ENCODE measurements at places on chromosomes 16 and 17. TPM values are rescaled to one million over a fixed set of nuclear protein-coding genes. Genes with fewer than 3 reads are reported as not detected.

The KCNH4 gene
- 0.08 TPM for total RNA-seq

The DDX28 gene
- 10.3 TPM for total RNA-seq

The ADCY9 gene
- 3.3 TPM for total RNA-seq

- no peak for DNase-seq
Observed at GRCh38 chr16:67028167-67028695, 718 bp upstream of the CBFB start.

DNA sequence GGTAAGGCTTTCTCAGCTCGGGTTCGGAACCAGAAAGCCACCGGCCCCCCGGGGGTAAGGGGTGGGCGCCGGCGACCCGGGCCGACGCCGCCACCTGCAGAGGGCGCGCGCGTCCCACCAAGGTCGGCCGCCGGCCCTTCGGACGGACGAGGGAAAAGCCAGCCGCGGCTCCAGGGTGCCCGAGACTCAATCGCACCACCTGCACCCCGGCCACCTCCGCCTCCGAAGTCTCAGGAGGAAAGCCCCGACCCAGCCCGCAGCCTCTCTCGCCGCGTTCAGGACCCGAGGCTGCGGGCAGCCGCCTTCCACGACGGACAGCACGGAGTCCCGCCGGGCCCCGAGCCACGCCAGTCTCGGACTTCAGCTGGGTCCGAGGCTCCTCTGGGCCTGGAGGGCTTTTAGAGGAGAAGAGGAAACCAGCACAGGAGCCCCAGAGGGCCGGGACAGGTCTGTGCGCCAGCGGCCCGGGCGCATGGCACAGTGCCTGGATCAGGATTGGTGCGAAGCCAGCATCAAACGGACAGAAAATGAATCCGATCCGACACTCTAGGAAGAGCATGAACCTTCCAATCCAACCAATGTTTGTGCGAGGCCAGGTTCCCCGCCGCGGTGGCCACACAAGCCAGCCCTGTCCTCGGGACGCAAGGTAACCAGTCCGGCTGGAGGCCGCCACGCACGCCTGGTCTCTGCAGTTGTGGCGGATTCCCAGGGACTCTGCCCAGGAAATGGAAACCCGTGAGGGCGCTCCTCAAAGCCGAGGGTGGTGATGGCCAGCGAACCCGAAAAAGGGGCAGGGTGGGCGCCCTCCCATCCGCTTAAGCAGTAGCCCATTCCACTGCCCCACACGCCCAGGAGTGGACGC is 6.7 kb downstream of the CBX8 start:
- peak; percentile 66 for DNase-seq

DNA sequence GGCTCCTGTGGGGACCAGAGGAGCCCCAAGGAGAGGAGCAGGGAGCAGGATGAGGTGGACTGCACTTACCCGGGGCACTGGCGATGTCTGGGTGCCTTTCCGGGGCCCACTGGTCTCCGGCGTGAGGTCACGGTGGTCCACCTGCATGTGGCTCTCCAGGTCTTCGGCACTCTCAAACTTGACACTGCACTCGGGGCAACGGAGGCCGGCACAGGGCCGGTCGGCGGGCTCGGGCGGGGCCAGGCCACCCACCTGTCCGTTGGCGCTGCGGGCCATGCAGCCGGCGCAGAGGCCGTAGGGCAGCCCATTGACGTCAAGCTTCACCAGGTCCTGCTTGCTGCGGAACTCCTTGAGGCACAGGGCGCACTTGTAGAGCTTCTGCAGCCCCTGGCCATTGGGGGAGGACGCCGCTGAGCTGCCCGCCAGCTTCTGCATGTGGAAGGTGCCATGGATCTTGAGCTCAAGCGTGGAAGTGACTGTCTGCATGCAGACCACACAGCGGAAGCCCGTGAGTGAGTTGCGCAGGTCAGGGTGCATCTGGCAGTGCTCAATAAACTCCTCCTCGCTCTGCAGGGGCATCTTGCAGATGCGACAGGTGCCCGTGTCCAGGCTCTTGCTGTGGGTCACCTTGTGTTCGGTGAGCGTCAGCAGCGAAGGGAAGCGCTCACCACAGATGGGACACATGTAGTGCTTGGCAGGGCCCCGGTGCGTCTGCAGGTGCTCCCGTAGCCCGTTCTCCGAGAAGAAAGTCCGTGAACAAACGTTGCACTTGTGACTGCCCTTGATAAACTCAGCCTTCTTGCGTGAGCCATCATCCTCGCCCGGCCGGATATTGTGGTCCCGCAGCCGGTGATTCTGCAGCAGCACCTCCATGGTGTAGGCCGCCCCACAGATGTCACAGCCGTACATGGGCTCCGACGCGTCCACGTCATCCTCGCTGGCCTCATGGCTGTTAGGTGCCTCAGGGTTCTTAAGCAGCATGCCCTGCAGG is 220.0 kb downstream of the ZNF423 start:
- no peak for DNase-seq

GRCh38 chr17:65197201-65197600 is 60.0 kb downstream of the RGS9 start:
- DNase-seq = no peak

DNA sequence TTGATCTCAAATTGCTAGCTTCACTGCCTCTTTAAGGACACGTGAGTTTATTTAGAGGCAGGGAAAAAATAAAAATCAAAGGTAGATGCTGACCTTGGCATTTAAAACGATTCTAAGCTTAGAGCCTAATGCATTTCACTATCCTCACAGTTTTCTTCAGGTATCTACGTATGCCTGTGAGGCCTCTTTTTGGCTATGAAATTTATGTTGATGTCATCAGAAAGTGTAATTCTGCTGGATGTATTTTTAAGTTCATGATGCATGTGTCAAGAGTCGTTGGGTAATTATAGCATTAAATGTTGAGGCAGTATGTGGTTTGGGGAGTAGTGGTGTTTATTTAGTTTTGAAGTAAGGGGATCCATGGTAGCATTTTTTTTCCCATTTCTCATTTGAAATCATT is 4.2 kb upstream of the KRTAP3-2 start:
- DNase-seq = no peak

DNA sequence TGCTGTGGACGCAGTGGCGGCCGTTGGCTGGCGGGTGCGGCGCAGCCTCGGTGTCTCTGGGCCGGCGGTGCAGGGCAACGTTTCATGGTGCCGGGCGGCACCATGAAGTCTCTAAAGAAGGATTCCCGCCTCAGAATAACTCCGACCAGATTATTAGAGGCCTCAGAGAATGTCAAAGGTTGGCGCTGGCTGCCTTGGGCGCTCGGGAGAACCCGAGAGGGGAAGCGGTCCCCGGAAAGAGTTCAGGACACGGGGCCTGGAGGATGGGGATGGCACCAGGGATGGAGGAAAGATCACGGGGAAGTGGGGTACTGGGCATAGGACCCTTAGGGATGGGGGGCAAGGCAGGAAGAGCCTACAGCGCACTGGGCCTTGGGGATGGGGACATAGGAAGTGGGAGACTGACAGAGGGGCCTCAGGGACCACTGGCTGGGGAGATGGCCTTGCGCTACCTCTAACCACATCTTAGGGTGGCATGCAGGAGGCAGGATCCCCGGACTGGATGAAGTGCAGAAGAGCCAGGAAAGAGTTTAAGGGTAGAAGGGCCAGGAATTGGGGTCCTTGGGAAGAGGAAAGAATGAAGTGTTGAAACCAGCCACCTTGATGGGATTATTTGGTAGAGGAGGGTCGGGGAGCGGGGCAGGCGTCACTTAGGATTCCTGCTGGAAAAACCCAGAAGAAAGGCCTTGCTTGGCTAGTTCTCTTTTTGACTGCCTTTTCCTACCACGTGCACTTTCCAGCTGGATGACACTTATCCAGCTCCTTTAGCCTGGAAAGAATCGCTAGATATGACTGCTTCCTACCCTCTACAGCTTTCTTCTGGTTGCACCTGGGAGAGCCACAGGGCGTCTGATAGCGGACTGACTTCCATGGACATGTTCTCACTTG is 578 bp downstream of the MYCBPAP start:
- DNase-seq = no peak

GRCh38 chr17:68195667-68196393 is 52.0 kb upstream of the AMZ2 start:
- DNase-seq = peak; percentile 38

DNA sequence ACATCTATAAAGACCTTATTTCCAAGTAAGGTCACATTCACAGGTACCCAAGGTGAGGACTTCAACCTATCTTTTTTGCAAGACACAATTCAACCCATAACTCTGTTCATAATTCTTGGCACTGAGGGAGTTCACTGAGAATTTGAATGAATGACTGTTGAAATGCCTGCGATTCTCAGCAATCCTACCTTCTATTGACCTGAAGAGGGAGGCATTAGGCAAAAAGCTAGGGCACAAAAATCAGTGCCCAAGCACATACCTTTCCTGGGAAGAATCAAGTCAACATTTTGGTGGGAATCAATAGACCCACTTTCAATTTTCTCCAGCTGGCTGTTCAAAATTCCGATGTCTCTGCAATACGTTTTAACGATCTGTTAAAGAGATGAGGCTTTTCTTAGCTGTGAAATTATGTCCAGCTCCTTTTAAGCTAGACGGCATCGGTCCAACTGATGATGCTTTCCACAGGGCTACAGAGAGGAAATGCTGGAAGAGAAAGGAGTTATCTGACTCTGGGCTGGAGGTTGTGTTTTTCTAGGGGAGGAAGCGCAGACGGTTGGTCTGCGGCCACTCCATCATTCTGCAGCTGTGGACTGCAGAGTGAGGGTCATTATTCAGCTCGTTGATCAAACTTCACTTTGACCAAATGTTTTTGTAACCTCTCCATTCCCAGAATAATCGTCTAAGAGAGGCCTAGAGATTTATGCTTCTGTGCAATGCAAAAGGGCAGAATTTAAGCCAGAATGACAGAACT is 25.2 kb downstream of the BCO1 start:
- no peak for DNase-seq

DNA sequence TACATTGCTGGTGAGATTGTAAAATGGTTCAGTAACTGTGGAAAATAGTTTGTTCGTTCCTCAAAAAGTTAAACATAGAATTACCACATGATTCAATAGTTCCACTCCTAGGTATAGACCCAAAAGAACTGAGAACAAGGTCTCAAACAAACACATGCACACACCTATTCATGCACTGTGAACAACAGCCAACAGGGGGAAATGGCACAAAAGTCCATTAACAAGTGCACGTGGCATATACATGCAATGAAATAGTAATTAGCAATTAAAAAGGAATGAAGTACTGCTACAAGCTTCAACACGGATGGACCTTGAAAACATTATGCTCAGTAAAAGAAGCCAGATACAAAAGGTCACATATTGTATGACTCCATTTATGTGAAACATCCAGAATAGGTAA is 23.8 kb downstream of the SDK2 start:
- no peak for DNase-seq

DNA sequence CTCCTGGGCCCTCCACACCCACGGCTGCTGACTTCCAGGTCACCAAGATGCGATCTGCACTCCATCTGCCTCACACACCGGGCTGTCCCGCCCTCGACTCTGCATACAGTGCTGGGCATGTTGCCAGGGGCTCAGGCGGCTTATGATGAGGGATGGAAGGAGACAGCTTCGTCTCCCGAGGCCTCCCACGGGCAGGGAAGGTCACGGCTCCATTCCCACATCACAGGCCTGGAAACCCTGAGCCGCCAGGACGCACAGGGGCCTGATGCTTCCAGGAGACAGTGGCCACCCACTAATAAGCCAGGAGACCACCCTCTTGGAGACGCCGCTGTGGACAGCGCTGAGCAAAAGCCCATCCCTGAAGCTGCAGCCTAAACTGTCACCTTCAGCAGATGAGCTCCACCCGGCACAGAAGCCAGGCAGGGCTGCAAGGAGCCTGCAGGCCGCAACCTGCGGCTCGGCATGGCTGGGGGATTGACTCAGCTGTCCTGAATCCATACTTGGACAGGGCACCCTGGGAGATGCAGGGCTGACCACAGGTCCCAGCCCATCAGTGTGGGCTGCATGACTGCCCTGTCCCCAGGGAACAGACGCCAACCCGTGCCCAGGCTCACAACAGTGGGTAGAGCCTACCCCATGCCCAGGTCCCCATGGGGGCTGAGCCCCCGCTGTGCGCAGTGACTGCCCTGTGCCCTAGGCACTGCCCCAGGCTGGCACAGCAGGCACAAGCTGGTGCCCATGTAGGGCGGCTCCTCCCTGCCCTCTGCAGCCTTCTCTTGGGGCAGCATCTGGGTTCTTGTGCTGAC is 34.4 kb downstream of the SLC7A5 start:
- no peak for DNase-seq

DNA sequence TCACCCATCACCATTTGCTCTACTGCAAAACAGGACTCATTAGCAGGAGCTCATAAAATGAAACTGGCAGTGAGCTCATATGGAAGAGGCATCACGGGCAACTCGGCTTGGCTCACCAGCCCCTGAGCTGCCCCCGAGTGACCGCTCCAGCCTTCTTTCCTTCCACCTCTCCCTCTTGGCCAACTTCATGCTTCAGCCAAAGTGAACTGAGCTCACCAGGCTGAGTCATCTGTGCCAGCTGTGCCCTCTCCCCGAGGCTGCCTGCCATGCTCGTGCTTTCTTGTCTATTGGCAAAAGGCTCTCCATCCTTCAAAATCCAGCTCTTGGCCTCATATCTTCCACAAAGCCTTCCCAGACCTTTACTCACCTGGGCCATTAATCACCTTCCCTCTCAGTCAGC is 391.4 kb downstream of the WWOX start:
- no peak for DNase-seq

DNA sequence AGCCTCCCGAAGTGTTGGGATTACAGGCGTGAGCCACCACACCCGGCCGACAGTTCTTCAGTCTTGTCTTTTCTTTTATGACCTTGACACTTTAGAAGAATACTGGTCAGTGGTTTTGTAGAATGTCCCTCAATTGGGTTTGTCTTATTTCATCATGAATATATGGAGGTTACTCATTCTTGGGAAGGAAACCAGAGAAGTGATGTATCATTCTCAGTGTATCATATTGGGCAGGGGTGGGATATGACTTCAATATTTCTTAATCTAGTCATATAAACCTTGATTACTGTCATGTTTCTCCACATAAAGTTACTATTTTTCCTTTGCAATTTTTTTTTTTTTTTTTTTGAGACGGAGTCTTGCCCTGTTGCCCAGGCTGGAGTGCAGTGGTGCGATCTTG is 36.9 kb downstream of the SNTB2 start:
- DNase-seq = no peak

DNA sequence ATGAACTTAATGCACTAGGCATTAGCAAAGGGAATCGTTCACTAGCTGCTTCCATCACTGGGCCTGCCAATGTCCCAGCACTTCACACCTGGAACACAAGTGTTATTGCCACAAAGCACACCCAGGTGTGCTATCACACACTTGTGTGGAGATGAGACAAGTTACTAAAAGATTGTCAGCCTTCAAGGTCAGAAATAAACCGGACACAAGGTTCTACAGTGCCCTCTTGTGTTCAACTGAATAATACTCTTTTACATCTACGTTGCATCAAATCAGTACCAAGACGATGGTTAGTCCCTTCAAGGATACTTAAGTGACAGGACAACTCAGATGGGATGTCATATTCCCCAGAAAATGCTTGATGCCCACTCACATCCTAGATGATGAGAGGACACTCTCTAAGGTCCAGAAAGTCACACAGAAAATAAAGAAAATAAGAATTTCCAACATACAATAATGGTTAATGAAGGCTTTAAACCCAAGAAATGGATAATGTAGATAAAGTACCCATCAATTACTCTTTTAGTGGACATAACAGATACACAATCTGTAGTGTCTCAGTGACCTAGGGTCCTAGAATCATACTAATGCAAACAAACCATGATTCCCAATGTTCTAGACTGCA is 16.4 kb upstream of the GLG1 start:
- no peak for DNase-seq

Measured in endothelial cell (in vitro differentiated cells).